ENCODE measurements at places on chromosomes 1 and 21.

GRCh38 chr1:39965044-39965443, 10.1 kb downstream of the MFSD2A start:
- no peak for DNase-seq

DNA sequence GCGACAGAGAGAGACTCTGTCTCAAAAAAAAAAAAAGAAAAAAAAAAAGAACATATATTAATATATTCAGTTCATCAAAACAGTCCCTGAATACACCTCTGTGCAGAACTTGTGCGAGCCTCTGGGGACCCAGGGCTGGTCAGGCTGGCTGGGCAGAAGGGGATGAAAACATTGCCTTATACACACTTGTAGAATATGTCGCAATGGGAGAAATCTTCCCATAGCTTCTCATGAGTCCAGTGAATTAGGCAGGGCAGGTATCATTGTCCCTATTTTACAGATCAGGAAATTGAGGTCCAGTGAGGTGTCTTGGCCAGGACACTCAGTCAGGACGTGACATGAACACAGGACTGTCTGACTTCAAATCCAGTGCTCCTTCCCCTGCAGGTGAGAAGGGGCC, 12.6 kb upstream of the WNT4 start:
- DNase-seq, result no peak

GRCh38 chr1:67721650-67722291, 36.8 kb downstream of the GADD45A start:
- DNase-seq, result no peak

GRCh38 chr21:23853796-23854379, 1753.4 kb downstream of the MRPL39 start:
- no peak for DNase-seq

GRCh38 chr1:211135342-211135950, 1.5 kb upstream of the KCNH1 start:
- DNase-seq, result no peak

DNA sequence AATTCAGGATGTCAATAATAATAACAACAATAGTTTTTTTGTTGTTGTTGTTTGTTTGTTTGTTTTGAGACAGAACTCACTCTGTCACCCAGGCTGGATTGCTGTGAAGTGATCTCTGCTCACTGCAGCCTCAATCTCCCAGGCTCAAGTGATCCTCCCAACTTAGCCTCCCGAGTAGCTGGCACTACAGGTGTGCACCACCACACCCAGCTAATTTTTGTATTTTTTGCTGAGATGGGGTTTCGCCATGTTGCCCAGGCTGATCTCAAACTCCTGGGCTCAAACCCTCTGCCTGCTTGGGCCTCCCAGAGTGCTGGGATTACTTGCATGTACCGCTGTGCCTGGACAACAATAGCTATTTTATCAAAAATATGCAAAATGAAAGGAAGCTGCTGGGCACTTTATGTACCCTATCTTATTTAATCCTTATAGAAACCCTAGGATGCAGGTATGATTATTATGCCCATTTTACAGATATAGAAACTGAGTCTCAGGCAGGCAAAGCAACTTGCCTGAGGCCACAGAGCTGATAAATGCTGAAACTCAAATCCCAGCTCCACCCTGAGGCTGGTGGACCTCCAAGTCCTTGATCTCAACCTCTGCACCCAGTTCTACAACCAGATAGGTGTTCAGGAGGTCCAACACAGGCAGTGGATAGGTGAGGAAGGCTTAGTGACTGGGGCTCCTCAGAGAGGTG, 57.4 kb upstream of the CTPS1 start:
- DNase-seq, result no peak

DNA sequence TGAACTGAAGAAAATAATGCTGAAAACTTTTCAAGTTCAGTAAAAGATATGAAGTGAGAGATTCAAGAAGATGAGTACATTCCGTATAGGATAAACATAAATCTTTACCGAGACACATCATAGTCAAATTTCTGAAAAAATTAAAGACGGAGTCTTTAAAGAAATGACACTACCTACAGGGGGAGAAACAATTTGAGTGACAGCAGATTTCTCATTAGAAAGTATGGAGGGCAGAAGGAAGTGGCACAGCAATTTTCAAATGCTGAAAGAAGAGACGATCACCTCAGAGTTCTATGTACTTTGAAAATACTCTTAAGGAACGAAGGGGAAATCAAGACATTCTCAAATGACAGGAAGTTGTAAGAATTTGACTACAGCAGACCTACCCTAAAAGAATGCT, 271.2 kb downstream of the ZP4 start:
- DNase-seq, result no peak

- DNase-seq, result no peak
These were observed 80.5 kb upstream of the SOX13 start for GRCh38 chr1:203992440-203992839.

GRCh38 chr1:14551386-14551785, 47.1 kb upstream of the KAZN start:
- DNase-seq, result no peak

DNA sequence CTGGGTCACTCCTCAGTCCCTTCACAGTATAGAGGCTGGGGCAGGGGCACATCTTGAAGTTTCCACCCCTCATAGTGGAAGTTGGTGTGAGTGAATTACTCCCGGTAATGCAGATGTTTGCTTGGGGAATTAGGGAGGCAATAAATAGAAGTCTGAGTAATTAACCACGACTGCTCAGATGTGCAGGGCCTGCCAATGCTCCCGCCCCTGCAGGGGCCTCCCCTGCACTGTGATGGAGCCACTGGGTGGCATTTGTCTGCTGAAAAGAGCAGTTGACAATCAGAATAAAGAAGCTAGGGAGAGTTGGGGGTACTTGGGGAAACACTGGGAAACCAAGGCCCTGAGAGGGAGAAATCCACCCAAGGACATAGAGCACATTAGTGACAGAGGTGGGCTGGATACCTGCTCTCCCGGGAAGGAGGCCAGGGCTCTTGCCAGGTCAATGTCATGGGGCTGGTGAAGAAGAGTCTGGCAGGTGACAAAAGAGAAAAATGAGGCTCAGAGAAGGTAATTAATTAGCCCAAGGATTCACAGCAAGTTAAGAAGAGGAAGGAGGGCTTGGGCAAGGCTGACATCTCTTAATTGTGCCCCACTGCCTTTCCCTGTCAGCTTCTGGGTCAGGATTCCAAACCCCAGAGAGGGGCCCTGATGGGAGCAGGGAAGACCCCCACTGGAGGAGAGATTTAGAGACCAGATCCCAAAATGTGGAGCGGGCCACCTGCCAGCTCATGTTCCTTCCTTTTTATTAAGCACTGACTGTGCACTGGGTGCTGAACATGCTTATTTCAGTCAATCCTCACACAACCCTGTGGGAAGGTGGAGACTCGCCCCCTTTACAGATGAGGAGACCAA, 436.2 kb downstream of the MATN1 start:
- no peak for DNase-seq

DNA sequence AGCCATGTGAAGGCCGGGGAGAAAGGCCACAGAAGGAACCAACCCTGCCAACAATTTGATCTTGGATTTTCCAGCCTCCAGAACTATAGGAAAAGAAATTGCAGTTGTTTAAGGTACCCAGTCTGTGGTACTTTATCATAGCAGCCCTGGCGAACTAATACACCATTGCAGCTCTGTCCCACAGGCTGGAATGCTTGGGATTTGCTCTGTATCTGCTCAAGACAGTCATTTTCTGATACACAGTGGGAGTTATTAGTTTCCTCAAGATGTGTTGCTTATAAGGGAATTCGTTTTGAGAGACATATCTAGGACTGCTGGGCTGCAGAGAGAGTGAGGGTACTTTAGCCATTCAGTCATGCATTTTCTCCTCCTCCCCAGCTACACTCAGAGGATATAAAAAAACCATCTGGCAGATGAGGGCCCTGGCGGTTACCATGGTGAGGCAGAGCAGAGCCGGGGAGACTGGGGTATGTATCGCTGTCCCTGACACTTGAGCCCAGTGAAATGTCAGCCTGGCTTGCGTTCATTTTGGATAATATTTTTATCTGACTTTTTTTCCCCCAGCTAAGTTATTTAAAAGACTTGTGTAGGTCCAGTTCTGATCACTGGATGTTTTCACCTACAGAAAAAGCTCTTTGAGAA, 104.6 kb downstream of the DIRAS3 start:
- no peak for DNase-seq

- DNase-seq, result no peak
These were observed 1.1 kb downstream of the SRM start for GRCh38 chr1:11058595-11059154.

- DNase-seq, result no peak
These were observed 5.7 kb downstream of the MRTO4 start for GRCh38 chr1:19257178-19257914.

- DNase-seq, result no peak
These were observed 33.2 kb upstream of the FOXD3 start for GRCh38 chr1:63289135-63289534.
